Effector CD4-positive, alpha-beta T cell (primary cell): ENCODE measurements at places on chromosomes 7 and 10.

- DNase-seq, result no peak
Measured at GRCh38 chr10:33363106-33363505, 28.6 kb upstream of the NRP1 start.

GRCh38 chr7:138429577-138430250 is 30.3 kb upstream of the TRIM24 start:
- no peak for DNase-seq

- DNase-seq, result no peak
Measured at GRCh38 chr7:106844279-106844997, 20.6 kb upstream of the PIK3CG start.

- no peak for DNase-seq
Measured at GRCh38 chr10:8346861-8347260, 292.4 kb downstream of the GATA3 start.

GRCh38 chr7:43653891-43654504 is 71.1 kb downstream of the STK17A start:
- no peak for DNase-seq

- DNase-seq, result no peak
Measured at GRCh38 chr7:2824678-2825461, 19.2 kb downstream of the GNA12 start.

DNA sequence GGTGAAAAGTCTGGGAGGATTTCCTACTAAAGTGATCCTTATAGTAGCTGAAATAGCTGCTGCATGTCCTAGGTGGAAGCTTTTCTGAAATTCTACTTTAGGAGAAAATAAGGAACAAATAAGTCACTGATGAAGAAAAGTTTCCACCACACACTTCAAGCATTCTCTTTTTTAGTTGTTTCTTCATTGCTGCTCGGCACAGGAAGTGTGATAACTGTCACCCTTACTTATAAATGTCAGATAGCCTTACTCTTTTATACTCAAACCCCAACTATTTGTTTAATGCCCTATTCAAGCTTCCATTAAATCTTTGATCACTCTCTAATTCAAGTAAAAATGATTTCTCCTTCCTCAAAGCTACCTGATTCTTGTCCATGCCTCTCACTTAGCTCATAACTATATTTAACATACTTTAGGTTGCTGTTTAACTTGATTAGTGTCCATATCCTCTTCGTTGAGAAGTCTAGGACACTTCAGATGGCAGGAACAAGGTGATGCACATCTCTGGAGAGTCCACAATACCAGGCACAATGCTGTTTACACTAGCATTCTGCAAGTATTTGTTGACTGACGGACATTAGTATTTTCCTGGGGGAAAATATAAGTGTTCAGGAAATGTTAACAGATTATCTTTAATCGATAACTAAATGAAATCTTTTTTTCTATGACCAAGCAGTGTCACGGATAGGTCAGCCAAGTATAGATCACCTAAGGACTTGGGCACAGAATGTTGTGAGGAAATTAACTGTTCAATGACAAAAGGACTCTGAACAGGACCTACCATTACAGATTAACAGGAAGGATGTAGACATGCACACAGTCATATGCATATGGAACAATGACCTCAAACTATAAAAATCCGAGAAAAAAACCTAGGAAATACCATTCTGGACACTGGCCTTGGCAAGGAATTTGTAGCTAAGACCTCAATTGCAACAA is 67.4 kb downstream of the ZNF438 start:
- no peak for DNase-seq

DNA sequence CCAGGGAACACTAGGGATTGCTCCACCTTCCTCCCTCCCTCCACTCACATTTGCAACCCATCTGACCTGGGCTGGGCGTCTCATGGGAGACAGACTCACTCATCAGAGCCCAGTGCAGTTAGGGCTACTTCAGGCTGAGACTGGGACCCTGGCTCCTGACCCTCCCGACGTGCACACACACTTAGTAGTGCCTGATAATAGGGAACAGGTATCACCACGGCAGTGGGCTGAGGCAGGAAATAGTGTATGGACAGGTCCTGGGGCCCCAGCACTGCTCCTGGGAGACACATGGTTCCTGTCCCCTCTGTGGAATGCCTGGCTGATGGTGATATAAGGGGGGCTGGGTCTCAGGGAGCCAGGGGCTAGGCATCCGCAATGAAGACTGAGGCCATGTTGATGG is 14.3 kb downstream of the AQP1 start:
- DNase-seq, result no peak

GRCh38 chr10:75487087-75487754 is 55.8 kb downstream of the LRMDA start:
- no peak for DNase-seq

- DNase-seq, result no peak
Measured at GRCh38 chr10:130809181-130809580, 502.3 kb downstream of the TCERG1L start.

- no peak for DNase-seq
Measured at GRCh38 chr10:77501846-77502261, 135.8 kb downstream of the KCNMA1 start.

DNA sequence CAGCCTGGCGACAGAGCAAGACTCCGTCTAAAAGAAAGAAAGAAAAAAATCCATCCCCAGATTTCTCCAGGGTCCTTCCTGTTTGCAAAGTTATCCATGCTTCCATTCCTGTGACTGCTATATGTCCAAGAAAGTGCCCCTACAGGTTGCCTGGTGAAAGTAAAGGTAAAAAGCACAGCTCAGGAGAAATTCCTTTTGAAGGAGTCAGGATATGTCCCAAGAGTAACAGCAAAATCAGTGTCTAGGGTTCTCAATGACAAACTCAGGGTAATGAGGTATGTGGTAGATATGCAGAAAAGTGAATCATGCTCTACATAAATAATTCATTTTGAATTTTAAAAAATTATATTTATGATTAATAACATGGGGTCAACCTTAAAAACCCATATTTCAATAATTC is 91.5 kb downstream of the CTTNBP2 start:
- no peak for DNase-seq

- no peak for DNase-seq
Measured at GRCh38 chr7:19336836-19337383, 191.7 kb upstream of the FERD3L start.

- DNase-seq, result no peak
Measured at GRCh38 chr10:49397036-49397999, 1.4 kb upstream of the DRGX start.

DNA sequence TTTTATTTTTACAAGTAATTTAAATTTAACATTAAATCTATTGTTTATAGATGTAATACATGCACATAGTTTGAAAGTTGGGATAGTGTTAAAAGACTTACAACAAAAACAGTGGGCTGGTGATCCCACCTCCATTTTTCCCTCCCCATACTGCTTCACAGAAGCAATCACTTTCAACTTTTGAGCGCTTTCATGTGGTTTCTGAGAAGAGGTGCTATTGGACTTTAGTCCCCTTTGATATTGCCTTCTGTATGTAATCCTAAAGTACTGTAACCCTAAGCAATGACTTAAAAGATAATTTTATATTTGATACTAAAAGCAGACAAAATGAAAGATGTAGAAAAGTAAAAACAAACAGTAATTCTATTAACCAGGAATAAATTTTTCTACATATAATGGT is 88.1 kb upstream of the FAM171A1 start:
- DNase-seq, result no peak

GRCh38 chr7:70764701-70765208 is 367.2 kb upstream of the GALNT17 start:
- no peak for DNase-seq

DNA sequence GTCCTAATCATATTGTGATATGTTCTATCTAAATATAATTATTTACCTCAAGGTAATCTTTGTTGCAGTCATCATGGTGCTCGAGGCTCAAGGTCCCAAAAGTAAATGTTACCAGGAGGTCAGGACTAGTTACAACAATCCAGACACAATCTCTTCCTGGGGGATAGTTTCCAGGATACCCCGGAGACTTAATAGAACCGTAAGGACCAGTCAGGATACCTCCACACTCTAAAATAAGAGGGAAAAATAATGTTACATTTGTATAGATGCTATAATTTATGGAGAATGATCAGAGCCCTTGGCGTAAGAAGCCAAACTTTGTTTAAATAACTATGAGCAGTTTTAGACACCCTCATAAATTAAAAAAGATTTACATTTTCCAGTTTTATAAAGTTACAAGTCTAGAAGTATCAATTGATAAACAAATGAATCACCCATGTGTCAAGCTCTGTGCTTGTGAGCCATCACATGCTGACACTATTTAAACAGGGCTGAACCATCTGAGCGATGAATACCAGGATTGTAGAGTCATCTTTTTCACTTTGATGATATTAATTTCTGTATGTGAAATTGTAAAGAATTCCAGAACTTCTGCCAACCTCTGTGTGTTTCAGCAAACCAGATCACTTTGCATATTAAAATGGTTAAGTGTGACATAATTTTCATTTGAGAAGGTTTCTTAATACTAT is 41.3 kb downstream of the CUBN start:
- no peak for DNase-seq

- DNase-seq, result no peak
Measured at GRCh38 chr7:476736-477360, 42.8 kb downstream of the PDGFA start.

- no peak for DNase-seq
Measured at GRCh38 chr10:83214136-83214535, 925.2 kb upstream of the GHITM start.

DNA sequence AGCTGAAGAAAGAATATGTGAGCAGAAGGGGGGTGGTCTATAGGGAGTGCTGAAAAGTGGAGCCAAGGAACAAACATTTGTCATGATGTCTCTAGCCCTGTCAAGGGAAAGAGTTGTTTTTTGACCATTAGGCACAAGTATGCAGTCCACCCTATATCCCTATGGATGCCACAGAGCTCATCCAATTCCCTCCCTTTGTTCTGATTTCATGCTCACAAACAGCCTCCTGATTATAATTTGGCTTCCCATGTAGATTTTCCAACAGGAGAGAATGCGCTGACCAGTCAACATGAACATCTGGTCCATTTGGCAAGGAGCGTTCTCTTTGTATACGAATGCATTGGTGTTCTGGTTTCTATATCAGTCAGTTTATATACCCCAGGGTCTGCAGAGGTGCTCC is 12.1 kb upstream of the CEP41 start:
- no peak for DNase-seq

- no peak for DNase-seq
Measured at GRCh38 chr7:139330333-139331030, 10.7 kb upstream of the FMC1 start.

GRCh38 chr7:1281068-1281467 is 48.4 kb downstream of the UNCX start:
- no peak for DNase-seq

GRCh38 chr7:158698657-158699195 is 5.9 kb downstream of the NCAPG2 start:
- no peak for DNase-seq

DNA sequence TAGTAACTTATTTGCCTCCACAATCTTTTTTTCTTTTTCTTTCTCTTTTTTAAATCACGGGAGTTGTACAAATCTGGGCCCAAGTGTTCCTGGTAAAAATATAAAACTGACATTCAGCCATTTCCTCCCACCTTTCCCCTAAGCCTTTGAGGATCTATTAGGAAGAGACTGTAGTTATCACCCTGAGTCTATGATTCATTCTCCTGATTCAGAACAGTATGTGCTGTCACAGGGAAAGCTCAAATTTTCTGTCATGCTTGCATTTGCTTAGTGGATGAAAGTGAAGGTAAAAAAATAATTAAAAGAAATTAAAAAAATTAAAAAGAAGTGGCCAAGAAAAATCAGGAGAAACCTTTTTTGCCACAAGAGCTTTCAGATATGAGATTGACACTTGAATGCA is 71.7 kb downstream of the KIF20B start:
- no peak for DNase-seq

DNA sequence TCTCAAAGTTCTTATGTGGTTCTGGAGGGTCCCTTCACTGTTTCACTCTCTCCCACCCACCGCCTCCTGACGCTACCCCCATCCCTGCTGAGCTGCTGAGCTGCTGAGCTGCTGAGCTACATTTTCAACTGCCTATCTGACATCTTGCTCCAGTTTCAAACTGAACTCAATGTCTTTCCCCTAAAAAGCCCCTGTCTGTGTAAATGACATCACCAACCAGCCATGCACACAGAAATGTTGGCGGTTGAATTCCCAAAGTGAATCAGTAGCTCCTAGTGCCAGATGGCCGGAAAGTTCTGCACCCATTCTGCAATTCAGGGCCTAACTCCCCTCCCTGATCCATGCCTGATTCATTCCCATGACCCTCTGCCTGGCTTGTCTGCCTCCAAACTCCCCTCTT is 71.2 kb downstream of the WNT2 start:
- no peak for DNase-seq

GRCh38 chr10:118542745-118543144 is 52.7 kb downstream of the PRLHR start:
- DNase-seq, result no peak

GRCh38 chr7:6071406-6071805 is 40.2 kb downstream of the ANKRD61 start:
- DNase-seq, result no peak

DNA sequence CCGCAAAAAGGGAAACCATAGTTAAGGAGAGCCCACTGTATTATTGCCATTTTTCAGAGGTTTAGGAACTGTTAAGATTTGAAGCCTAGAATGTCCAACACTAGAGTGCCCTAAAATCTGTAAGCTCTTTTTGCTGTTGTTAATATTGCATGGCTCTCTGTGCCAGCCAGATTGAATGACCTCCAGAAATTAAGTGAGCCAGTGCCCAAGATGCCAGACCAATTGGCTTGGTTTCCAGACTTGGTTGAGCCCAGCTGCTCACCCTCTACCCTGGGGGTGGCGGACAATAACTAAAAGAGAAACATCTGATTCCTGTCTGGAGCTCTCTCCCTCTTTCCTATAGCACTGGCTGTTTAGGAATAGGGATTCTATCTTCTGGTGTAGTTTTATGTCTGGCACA is 340.1 kb downstream of the PHF14 start:
- DNase-seq, result no peak

DNA sequence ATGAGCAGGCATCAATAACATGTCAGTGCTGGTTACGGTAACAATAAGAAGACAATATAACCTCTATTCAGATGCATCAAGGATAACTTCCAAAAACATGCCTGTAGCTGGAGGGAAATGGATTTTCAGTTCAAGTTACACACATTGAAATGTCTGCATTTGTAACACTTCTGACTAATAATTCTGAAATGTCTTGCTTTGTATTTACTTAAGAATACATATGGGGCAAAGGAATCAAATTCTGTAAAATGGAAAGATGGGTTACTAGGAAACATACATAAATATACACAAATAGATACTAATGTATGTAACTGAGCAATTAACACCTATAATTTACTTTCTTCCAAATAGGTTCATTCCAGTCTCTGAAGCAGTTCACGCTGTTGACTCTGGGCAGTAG is 18.6 kb upstream of the MTPN start:
- no peak for DNase-seq

DNA sequence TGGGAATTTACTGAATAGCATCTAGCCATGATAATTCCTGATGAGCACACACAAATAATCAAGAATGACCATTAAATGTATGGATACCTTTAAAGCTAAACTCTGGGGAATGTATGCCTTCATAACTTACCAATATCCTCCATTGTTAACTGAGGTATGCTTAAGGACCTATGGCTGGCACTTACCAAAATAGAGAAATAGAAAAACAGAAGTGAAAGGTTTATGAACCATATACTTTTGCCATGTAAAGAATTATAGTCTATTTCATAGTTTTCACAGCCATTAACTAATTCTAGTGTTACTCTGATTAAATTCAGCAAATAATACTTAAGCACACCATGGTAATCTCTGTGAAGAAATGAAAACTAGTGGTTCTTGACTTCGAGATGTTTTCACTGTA is 1360.6 kb upstream of the LRRTM3 start:
- DNase-seq, result no peak

GRCh38 chr7:138015096-138015495 is 13.2 kb upstream of the CREB3L2 start:
- no peak for DNase-seq

GRCh38 chr10:107800061-107800460 is 635.6 kb upstream of the SORCS1 start:
- DNase-seq, result no peak
